ENCODE measurements at places on chromosomes 1 and 21.

DNA sequence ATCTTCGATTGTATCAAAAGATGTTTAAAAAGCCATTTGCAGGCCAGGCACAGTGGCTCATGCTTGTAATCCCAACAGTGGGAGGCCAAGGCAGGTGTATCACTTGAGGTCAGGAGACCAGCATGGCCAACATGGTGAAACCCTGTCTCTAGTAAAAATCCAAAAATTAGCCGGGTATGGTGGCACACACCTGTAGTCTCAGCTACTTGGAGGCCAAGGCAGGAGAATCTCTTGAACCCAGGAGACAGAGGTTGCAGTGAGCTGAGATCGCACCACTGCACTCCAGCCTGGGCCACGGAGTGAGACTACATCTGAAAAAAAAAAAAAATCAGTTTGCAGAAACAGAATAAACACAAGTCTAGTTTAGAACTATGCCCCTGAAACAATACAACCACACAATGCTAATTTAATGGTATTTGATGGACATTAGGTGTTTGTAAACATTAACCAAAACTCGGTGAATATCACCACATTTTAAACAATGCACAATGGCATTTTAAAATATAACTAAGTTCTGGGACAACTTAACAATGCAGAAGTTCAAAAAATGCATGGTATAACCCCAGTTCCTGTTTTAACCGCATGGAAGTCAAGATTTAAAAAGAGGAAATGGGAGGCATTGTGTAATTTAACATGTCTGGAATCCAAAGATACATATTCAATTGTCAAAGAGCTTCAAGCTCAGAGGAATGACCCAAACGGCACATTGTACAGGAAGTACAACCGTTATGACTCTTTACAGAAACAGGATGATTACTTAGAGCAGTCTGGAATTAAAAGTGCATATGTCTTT, 7.1 kb upstream of the PTTG1IP start:
- no peak for DNase-seq

GRCh38 chr1:177659281-177659680, 310.6 kb downstream of the SEC16B start:
- no peak for DNase-seq

GRCh38 chr1:203570805-203571204, 55.8 kb upstream of the ATP2B4 start:
- DNase-seq: no peak

DNA sequence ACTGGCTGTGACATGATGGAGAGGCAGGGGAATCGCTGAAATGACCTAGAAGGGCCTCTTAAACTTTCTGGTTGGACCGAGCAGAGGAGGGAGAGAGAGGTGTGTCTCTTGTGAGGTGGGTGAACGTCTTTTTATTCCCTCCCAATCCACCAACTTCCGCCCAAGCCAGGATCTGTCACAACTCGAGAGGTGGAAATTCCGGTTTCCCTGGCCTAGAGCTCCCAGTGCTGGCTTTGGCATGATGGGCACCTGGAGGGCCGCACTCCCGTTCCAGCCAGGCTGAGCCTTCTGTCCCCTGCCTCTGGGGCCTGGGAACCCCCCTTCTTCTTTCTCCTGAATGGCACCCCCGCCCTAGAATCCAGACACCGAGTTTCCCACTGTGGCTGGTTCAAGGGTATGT, at the start of gene SEMA4A:
TSS of gene SEMA4A (plus strand) at position 224 of the 400 bp plus-strand sequence. CDS start 994 bp downstream, outside the sequence.
- no peak for DNase-seq

DNA sequence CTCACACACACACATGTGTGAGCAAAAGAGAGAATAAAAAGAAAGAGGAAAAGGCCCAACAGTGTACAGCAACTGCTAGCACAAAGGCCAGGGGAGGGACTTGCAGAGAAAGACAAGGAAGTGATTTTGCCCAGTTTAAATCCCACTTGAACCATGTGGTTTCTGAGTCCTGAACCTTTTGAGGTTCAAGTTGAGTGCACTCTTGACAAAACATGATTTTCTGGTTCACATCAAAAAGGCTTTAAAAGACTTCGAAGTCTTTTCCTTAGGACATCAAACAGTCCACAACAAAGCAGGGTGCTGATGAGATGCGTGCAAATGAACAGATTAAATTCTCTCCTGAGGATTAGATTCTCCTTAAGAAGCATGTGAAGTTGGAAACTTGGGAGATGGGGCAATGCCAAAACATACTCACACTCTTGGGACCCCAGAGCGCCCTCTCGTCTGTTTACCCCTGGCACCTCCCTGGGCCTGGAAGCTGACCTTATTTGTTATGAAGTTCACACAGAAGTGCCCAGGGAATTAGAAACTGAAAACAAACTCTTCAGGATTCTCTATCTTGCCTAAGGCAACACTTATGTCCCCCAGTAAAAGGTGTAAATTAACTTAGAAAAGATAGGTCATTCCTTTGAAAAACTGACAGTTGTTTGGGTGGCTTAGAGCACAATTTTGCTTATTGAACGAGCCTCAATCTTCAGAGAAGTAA, 31.5 kb downstream of the RNF220 start:
- DNase-seq: no peak

GRCh38 chr1:1093610-1093943, 19.5 kb upstream of the RNF223 start:
- no peak for DNase-seq

Data from activated gamma-delta T cell treated with Interleukin-2 at 50 U/mL for 16 hours (primary cell).